Thoracic aorta (tissue), 2 donors: ENCODE measurements at places on chromosomes 1 and 21.

- DNase-seq: no peak
Measured at GRCh38 chr1:57341721-57342120, 82.1 kb downstream of the DAB1 start.

DNA sequence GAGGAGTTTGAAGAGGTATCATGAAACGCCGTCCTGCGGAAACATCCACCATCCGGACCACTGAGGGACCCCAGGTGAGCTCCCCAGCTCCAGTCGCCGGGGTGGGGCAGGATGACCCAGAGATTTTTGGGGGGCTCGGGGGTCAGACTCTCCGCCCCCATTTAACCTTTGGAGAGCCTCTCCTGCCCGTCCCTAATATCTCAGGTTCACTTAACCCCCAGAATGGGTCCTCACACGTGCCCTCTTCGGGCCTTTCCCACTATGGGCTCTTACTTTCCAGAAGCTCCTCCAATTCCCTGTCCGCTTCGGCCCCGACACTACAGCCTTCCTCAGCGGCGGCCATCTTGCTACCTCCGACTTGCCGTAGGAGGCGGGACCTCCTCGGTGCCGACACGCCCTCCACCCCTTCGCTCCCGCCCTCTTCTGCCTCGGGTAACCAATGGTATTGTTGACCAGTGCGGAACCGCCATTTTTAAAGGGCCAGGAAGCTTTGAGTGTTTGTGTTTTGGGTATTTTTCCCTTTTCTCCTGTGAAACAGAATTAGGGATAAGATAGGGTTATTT lies at the start of gene PEX19:
Gene PEX19 (minus strand): TSS at position 352 of the 563 bp plus-strand sequence. CDS start 9 bp downstream, at position 343.
- peak; percentile 85 for DNase-seq

DNA sequence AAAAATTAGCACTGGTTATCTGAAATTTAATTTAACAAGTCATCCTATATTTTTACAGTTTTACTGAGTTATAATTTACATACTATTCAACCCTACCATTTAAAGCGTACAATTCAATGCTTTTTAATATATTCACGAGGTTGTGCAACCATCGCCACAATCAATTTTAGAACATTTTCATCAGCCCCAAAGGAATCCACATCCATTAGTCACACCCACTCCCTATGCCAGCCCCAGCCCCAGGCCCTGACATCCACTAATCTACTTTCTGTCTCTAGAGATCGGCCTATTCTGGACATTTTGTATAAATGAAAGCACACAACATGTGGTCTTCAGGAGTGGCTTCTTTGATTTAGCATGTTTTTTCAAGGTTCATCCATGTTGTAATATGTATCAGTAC lies 134.7 kb downstream of the PSMG1 start:
- no peak for DNase-seq

DNA sequence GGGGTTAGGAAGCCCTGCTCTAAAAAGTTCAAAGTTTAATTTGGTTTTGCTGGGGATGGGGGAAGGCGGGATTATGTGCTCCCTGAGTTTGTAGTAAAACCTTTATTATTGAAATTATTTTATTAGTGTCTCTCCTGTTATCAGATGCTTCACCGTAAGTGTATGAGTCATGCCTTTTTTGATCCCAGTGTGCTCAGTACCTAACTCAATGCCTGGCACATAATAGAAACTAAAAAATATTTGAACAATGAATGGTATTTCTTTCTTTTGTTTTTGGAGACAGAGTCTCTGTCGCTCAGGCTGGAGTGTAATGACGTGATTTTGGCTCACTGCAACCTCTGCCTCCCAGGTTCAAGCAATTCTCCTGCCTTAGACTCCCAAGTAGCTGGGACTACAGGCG lies 6.4 kb downstream of the SNRPE start:
- no peak for DNase-seq

GRCh38 chr21:33682992-33683627 lies 40.8 kb downstream of the ITSN1 start:
- no peak for DNase-seq
